Muscle of back (tissue), 13 donors: ENCODE measurements at places on chromosomes 7 and 10.

GRCh38 chr10:69826789-69827554, 25.3 kb downstream of the COL13A1 start:
- DNase-seq, result no peak

GRCh38 chr7:111931016-111931517, 275.1 kb downstream of the DOCK4 start:
- DNase-seq, result peak; percentile 11

DNA sequence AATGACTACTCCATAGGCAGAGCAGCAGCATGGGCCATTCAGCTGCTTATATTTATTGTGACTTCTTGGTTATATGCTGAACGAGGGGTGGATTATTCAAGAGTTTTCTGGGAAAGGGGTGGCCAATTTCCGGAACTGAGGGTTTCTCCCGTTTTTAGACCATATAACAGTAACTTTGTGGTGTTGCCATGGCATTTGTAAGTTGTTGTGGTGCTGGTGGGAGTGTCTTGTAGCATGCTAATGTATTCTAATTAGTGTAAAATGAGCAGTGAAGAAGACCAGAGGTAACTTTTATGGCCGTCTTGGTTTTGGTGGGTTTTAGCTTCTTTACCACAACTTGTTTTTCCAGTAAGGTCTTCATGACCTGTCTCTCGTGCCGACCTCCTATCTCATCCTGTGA, 139.6 kb downstream of the KLF6 start:
- DNase-seq, result no peak

DNA sequence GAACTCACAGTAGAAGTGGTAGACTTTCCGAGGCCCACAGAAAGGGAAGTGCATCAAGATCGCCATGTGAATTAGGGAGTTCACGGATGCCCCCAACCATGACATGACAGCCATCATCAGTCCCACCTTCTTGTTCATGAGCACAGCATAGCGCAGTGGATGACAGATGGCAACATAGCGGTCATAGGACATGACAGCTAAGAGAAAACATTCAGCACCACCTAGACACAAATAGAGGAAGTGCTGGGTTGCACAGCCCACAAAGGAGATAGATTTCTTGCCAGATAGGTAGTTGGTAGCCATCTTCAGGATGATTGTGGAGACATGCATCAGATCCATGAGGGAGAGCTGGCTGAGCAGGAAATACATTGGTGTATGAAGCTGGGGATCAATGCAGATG, 342 bp downstream of the OR2AE1 start:
- no peak for DNase-seq

DNA sequence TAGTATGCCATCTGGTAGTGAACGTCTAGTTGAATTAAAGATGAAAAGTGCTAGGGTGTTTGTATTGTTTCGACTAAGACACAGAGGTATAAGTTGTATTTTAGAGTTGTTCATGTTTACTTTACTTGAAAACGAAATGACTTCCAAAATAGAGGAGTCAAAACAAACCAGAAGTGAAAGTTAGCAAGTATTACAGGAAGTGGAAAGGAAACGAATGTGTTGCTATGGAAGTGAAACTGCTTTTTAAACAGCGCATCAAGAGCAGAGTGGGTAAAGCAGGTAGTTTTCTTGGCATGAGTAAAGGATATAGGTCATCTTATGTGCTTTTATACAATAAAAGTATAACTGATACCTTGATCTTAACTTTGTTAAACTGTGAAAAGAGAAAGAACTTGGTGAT, 20.0 kb upstream of the GALNTL5 start:
- no peak for DNase-seq

GRCh38 chr7:82375713-82376112, 67.9 kb downstream of the CACNA2D1 start:
- DNase-seq, result no peak

- no peak for DNase-seq
Measured at GRCh38 chr7:19104811-19105210, 12.6 kb downstream of the TWIST1 start.

DNA sequence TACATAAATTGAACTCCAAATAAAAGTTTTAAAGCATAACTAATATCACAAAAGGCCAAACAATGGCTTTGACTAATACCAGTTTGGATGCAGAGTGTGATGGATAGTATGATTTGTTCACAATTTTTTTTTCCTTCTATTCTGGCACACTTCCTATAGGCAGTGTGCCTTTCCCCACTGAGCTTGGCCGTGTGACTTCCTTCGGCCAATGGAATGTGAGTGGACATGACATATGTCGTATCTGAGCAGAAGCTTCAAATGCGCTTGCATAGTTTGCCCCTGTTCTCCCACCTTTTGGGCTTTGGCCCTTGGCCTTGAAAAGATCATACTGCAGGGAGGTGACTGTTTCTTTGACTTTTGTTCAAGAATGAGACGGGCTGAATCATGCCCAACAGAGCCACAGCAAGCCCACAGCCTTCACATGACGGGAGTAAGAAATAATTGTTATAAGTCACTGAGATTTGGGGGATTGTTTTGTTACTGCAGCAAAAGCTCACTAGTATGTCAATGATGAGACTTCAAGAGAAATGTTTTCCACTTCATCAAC, 279.9 kb upstream of the NEBL start:
- no peak for DNase-seq

- no peak for DNase-seq
Measured at GRCh38 chr7:122315507-122316466, 11.2 kb upstream of the FEZF1 start.

- no peak for DNase-seq
Measured at GRCh38 chr10:95459446-95460045, 101.6 kb downstream of the SORBS1 start.

- no peak for DNase-seq
Measured at GRCh38 chr7:155224116-155224811, 73.4 kb upstream of the INSIG1 start.

- DNase-seq, result no peak
Measured at GRCh38 chr10:60082744-60083344, 176.5 kb upstream of the CCDC6 start.

GRCh38 chr10:48238826-48239520, 35.5 kb downstream of the FRMPD2 start:
- DNase-seq, result no peak

DNA sequence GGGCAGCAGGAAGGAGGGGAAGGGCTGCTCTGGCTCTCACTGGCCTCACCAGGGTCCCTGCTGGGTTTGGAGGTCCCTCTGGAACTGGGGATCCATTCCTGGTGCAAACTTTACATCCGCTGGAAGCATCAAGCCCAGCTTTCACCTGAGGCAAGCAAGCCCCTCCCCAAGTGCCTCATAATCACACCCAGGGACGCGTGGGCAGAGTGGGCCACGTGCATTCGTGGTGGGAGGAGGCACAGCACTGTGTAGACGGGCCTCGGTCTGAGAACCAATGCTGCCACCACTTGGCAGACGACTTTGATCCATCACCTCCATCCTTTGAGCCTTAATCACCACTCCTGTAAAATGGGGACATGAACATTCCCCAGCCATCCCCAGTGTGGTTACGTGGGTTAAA, 74.1 kb downstream of the VWA2 start:
- no peak for DNase-seq

DNA sequence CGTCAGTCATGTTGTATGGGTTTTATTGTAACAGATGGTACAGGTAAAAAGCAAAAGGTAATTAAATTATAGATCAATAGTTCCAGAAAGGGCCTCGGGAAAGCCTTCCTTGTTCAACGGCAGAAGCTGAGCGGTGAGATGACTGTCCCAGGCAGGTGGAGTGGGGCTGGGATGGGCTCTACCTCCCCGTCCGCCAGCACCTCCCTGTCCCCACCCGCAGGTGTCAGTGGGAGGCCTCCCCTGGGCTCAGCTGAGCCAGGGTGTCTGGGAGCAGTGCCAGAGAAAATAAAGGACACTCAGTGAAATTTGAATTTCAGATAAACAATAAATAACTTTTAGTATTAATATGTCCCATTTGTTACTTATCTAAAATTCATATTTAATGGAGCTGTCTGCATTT, 58.9 kb downstream of the CLRN3 start:
- DNase-seq, result no peak

- no peak for DNase-seq
Measured at GRCh38 chr7:78296046-78296597, 497.5 kb downstream of the PHTF2 start.

DNA sequence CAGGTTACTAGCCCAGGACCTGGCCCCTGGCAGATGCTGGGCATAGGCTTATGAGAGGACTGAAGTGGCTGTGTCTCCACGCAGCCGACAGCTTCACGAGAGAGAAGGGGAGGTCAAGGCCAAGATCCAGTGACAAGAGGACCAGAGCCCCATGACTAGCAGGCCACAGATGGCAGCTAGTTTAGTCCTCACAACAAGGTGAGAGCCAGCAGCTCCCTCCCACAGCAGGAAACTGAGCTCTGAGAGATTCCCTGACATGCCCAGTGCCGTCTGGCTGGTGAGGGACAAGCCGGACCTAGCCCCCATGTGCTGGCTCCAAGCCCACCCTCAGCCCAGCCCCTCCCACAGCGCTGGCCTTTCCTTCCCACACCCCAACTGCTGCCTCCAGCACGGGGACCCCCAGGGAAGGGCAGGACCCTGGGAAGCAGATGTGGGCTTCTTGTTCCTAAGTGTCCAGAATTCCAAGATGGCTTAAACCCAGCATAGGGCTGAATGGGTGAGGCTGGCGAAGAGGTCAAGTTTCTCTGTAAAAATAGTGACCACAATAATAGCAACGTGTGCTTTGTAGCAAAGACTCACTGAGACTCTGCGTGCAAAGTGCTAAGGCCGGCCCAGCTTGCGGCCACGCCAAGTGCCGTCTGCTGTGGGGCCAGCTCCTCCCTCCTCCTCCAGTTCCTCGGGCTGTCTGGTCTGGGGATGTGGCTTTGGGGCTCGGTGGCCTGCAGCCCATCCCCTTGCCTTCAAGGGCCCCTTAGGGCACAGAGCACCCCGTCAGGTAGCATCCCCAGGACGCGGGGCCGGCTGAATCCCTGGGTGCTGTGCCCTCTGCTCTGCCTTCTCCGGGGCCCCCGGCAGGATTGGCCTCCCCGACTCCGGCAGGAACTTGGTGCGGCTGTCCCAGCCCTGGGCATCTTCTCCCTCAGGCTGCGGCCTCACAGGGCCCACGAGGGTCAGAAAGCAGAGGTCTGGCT, 7.8 kb upstream of the FAM20C start:
- peak; percentile 56 for DNase-seq

- DNase-seq, result no peak
Measured at GRCh38 chr7:122844191-122844988, 41.9 kb downstream of the CADPS2 start.

DNA sequence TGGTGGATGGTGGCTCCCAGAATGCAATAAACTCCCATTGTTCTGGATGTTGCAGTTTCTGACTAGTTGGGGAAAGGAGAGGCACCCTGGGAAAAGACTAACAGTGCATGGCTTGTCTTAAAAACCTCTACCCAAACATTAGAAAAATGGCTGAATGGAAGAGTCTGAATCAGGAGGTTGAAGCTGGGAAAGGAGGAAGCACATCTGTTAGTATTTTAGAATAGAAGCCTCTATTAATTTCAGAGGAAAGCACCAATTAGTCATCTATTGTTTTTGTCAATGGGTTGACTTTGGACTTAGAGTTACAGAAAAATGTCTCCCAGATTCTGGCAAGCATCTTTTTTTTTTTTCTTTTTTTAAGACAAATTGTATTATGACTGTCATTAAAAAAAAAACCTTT, 56.1 kb upstream of the ELMO1 start:
- DNase-seq, result no peak

- no peak for DNase-seq
Measured at GRCh38 chr10:131778385-131778784, 122.4 kb upstream of the PPP2R2D start.

GRCh38 chr10:68989317-68989990, 851 bp downstream of the KIFBP start:
- peak; percentile 16 for DNase-seq

DNA sequence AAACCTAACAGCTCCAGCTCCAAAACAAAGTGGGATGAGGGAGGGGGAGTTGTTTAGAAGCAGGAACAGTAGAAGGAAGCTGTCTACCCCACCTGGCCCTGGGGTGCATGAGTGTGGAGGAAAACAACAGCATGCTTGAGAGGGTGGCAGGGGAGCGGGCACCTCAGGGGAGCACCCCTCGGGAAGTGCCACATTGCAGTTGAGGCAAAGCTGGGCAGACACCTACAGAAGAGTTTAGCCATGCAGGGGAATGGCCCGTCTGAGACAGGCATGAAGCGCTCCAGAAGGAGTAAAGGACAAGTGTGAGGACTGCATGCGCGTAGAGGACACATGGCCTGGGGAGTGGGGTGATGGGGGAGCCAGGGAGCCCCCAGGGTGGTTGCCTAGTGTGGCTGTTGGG, 18.1 kb downstream of the CHAT start:
- no peak for DNase-seq

DNA sequence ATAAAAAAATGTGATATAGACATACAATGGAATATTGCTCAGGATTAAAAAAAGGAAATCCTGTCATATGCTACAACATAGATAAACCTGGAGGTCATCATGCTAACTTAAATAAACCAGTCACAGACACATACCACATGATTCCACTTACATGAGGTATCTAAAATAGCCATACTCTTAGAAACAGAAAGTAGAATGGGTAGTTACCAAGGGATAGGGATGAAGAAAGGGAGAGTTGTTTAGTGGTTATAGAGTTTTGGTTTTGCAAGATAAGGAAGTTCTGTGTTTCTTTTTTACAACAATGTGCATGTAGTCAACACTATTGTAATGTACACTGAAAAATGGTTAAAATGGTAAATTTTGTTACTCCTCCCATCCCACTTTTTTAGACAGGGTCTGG, 30.5 kb downstream of the BICC1 start:
- no peak for DNase-seq

DNA sequence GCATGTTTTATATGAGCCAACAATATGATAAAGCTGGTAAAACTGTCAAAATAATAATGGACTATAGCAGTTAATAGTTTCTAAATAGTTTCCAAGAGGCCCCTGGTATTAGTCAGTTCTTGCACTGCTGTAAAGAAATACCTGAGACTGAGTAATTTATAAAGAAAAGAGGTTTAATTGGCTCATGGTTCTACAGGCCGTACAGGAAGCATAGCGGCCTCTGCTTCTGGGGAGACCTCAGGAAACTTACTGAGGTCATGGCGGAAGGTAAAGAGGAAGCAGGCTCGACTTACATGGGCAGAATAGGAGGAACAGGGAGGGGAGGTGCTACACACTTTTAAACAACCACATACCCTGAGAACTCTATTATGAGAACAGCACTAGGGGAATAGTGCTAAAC, 104.6 kb downstream of the PPP1R9A start:
- DNase-seq, result no peak
